ENCODE measurements at places on chromosomes 11 and 22.

GRCh38 chr22:27808451-27809225 lies 7.1 kb upstream of the MN1 start:
- H3K36me3 ChIP-seq, result no peaks in the 10 kb centered on the region
- H3K27ac ChIP-seq, result peak overlapping the region; percentile 91
- DNase-seq, result no peak
- peaks cover 60% of the 10 kb centered on the region for H3K4me1 ChIP-seq
- no peaks in the 10 kb centered on the region for H3K27me3 ChIP-seq

DNA sequence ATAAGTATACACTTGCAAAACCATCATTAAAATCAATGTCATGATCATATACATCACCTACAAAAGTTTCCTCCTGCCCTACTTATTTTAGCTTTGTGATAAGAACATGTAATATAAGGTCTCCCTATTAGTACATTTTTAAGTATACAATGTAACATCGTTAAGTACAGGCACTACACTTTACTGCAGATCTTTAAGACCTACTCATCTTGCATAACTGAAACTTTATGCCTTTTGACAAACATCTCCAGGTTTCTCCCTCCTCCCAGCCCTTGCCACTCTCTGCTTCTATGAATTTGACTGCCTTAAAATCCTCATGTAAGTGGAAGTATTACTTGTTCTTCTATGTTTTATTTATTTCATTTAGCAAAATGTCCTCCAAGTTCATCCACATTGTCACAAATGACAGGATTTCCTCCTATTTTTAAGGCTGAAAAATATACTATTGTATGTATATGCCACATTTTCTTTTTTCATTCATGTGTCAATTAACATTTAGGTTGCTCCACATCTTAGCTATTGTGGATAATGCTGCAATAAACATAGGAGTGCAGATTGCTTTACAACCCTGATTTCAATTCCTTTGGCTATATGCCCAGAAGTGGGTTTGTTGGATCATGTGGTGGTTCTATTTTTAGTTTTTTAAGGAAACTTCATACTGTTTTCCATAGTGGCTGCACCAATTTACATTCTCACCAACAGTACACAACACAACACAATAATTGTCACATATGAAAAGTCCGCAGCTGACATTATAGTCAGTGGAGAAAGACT lies 471.1 kb upstream of the ANO3 start:
- H3K36me3 ChIP-seq, result no peaks in the 10 kb centered on the region
- H3K27me3 ChIP-seq, result no peaks in the 10 kb centered on the region
- H3K4me3 ChIP-seq, result no peak overlapping the region
- H3K27ac ChIP-seq, result no peak overlapping the region
- no peak for DNase-seq
- H3K4me1 ChIP-seq, result no peaks in the 10 kb centered on the region

DNA sequence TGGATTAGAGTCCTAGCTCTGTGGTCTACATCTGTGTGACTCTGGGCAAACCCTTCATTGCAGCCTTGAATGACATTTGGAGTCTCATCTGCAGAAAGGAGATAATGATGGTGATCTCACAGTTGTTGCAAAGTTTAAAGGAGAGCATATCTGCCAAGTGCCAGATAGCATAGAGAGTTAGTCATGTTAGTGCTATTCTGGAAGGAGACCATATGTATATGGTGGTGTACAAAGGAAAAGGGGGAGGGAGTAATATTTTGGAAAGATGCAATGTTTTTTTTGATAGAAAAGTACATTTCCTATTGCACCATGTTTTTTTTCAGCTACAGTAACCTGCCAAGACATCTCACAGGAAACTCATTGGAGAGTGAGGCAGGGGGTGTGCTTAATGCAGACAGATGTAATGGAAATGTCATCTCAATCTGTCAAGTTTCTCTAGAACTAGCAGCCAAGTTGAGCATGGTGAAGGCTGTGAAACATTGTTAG lies 92.1 kb upstream of the NARS2 start:
- no peaks in the 10 kb centered on the region for H3K27me3 ChIP-seq
- no peaks in the 10 kb centered on the region for H3K4me1 ChIP-seq
- H3K4me3 ChIP-seq, result no peak overlapping the region
- no peak for DNase-seq

GRCh38 chr11:78612721-78613377 lies 38.2 kb upstream of the NARS2 start:
- no peak overlapping the region for H3K27ac ChIP-seq
- H3K4me1 ChIP-seq, result no peaks in the 10 kb centered on the region
- no peak overlapping the region for H3K4me3 ChIP-seq
- DNase-seq, result no peak
